ENCODE measurements at places on chromosomes 7 and 10.

GRCh38 chr7:47380325-47381133, 201.4 kb downstream of the TNS3 start:
- no peak for DNase-seq

DNA sequence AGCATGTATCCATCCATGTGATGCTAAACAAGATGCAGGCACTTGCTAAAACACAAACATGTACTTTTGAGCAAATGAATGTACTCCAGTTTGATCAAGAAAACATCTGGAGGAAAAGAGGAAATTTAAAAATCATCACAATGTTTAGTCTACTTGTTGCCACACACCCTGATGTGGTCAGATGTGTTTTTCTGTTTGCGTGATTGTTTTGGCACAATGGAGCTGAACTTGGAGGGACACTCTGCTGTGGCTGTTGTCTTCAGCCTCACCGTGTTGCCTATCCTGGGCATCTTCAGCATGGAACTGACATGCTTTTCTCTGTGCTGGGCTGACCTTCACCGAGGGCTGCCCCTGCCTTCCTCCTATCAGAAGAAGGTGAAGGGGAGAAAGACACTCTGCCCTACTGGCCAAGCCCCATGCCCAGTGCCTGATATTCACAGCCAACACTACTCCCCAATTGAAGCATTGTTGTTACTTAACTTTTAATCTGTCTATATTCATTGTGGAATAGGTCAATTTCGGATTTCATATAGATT, 268.3 kb upstream of the IGFBP3 start:
- no peak for DNase-seq

GRCh38 chr10:56383806-56384205, 22.7 kb upstream of the ZWINT start:
- DNase-seq: no peak

DNA sequence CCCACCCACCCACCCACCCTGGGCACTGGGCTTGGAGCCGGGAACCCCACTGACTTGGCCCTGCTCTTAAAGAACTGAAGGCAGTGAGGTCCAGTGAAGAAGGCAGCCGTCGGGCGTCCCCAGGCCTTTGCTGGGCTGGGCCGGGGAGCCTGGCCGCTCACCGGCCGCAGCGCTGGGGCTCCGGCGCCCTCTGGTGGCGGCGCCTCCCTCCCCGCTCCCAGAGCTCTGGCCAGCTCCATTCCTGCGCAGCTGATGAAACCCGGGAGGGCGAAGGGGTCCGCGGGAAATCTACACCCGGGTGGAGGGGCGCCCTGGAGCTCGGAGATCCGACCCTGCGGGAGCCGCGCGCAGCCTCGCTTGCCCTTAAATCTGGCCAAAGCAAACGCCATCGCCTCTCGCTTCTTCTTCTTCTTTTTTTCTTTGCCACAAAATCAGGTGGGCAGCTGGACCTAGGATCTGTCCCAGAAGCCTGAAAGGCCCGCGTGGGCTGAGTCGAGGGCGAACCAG, 1.7 kb upstream of the CXCL12 start:
- no peak for DNase-seq

DNA sequence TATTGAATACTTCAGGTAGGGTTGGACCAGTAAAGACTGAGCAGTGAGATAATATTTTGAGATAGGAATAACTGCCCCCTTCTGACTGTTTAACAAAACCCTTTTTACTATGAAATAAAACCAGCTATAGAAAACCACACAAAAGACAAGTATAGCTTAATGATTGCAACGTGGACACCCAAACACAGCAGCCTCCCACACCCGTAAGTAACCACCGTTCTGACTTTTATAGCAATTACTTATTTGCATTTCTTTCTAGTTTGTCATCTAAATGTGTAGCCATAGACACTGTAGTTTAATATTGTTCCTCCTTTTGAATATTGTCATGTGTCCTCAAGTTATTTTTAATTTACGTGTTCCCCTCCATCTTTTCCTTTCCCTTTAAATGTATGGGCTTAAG, 42.9 kb upstream of the SYPL1 start:
- DNase-seq: no peak

GRCh38 chr7:96578606-96579005, 131.0 kb downstream of the SEM1 start:
- no peak for DNase-seq

DNA sequence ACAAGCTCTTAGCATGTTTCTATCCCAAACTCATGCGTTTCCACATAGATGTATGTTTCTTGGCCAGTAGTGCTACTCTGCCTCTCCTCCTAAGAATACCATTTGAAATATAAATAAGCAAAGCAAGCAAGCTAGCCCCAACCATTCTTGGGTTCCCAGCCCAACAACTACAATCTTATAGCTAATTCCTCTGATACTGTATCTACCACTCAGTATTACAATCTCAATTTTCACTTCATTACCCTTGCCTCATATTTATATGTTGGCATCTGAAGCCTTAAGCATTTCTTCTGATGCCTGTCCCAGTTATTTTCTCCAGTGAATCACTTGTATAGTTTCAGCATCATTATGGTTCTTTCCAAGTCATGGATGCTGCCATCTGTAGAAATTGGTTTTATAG, 181.1 kb downstream of the ST7 start:
- DNase-seq: no peak

- no peak for DNase-seq
Observed at GRCh38 chr10:7334642-7334964, 76.2 kb downstream of the SFMBT2 start.

DNA sequence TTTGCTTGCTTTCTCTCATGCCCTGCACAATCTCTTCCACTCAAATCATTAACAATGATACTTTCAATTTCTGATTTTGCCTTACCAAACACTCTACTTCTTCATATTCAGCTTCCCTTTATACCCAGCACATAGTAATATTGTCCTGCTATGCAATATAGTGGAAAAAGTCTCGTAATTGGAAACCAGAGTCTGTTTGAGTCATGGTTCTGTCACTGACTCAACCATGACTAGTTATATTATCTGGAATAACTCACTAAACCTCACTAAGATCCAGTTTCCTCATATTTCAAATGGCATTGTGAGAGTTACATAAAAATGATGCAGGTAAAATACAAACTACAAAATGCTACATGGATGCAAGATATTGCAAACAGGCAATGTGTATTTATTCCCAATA, 98.5 kb upstream of the LRRTM3 start:
- DNase-seq: no peak

- DNase-seq: no peak
Observed at GRCh38 chr7:27159266-27160144, 3.0 kb upstream of the HOXA7 start.

DNA sequence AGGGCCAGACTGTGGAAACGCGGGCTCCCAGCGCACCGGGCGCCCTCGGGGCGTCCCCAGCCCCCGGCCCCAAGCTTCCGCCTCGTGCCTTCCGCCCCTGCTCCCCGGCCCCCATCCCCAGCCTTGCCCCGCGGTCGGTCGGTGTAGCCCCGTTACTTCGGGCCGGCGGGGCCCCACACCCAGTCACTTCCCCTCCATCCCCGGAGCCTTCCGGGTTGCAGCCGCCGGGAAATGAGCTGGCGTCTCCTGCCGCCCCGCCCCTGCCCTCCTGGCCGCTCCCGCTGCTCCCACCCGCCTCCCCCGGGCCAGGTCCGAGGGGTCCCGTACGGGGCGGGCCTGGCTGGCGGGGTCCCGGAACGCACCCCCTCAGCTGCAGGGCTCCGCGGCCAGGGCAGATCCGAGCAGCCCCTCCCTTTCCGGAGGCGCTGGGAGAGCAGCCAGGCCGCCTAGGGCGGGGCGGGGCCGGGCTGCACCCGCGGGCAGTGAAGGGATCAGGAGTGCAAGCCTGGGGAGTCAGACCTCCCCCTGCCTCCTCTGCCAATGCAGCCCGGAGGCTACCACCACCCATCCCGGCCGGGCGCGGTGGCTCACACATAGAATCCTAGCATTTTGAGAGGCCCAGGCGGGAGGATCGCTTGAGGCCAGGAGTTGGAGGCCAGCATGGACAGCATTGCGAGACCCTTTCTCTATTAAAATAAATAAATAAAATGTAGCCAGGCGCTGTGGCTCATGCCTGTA, 709 bp downstream of the ARPC1B start:
- DNase-seq: peak; percentile 59

DNA sequence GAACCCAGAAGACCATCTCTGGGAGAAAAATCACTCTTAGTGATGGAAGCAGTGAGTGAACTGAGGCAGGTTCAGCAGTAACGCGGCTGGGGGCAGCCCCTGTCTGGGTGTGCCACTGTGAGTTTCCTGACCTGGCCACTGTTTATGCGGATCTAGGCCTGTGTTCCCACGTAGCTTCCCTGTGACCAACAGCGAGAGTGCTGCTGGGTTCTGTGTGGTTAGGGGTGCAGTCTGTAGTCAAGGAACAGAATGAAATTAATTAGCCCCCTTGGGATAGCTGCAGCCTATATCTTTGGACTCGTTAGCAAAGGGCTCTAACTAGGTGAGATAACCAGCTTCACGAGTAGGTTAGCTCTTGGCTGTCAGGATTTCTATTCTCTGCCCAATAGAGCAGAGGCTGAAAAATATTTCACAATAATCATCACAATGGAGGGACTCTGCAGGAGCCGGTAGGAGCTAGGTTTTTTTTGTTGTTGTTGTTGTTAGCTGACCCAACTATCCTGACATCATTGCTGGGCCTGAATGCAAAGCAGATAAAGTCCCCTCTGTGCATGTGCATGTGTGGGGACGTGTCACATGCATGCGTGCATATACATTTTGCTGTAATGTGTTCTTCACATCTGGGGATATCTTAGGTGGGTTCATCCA, 164.9 kb downstream of the TMEM178B start:
- no peak for DNase-seq

DNA sequence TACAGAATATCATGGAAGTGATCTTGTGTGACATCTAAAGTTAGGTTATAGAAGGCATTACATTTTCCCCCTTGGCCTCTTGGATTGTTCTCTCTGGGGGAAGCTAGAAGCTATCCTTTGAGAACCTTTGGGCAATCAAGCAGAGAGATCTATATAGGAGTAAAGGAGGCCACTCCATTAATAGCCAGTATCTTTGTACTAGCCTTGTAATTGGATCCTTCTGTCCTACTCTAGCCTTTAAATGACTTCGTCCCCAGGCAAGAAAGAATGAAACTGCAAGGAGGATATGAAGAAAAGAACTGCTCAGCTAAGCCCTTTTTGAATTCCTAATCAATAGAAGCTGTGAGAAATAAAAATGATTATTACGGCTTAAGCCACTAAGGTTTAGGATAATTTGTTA, 230.9 kb downstream of the AGMO start:
- no peak for DNase-seq

DNA sequence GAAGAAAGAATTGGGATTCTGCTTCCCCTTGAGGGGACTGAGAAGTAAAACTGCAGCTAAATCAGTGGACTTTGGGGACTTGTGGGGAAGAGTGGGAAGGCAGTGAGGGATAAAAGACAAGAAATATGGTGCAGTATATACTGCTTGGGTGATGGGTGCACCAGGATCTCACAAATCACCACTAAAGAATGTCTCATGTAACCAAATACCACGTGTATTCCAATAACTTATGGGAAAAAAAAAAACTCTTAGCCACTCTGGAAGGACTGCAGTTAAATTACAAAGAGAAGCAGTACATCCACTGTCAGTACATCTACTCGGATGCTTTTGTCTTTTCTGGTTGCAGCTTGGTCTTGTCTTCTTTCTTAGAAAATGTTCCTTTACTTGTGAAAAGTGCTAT, 27.4 kb upstream of the GOT1 start:
- DNase-seq: no peak

GRCh38 chr7:15555381-15555859, 6.4 kb downstream of the AGMO start:
- DNase-seq: no peak

DNA sequence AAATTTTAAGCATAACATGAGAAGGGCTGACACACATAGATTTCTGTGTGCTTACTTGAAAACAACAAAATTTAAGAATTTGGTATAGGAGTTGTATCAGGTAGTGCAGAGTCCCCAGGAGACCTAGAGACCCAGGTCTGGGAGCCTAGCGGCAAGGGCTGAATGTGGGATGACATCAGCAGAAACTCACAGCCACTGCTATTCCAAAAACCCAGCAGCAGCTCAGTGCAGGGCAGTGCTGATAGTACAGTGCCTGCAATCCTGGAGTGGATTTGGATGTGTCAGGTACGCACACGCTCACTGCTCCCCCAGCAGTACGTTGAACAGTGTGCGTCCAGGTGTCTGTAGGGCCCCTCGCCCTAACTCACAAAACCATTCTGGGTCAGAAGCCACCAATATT, 87.1 kb downstream of the EGFR start:
- DNase-seq: no peak

GRCh38 chr10:122062831-122063674, 74.1 kb downstream of the TACC2 start:
- DNase-seq: no peak

GRCh38 chr7:469563-469961, 50.1 kb downstream of the PDGFA start:
- DNase-seq: no peak

DNA sequence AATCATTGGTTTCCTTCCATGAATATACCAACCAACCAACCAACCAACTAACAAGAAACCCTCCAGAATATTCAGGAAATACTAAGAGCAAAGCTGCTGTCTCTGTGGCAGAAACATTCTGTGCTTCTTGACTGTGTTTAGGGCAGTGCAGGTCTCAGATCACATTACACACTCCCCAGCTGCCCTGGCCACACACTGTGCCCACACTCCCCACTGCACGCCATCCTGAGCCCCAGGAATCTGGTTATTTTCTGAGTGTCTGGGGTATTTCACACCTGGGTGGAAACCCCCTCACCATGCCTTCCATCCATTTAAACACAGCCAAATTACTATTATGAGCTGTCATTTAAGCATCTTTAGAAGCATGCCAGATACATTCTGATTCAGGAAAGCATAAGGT, 183.7 kb upstream of the ANK3 start:
- DNase-seq: no peak

DNA sequence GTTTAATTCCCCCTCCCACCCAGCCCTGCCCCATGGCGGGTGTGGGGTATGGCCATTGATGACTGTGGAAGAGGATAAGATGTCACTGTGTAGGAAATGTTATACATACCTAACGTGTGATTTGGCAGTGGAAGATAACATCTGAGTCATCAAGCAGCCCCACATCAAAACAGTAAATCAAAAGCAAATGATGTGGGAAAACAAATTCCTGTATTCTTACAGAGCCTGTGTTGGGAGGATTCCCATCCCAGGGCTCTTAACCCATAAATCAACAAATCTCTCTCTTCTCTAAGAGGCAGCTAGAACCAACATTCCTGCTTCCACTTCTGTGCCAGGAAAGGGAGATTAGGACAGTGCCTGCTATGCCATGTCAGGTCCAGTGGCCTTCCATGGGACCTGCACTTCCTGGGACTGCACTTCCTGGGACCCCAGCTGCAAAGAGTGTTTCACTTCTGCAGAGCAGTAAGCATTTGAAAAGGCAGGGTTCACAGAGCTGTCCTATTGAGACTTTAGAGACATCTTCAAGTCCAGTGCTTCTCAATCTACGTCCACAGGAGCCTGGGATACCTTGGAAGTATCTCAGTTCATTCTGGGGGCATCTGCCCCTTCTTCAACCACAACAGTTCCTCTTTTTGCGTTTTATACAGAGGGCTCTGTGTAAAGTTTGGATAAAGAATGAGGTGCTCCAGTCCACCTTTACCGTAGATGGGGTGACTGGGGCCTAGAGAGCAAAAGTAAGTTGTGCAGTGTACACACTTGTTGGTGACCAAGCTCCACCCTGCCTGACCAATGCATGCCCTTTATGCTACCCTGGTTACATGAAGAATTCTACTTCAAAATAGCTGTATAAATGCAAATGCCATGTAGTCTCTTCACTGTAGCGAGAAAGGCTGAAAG, 45.7 kb downstream of the ATXN7L1 start:
- DNase-seq: no peak

GRCh38 chr7:145265180-145265579, 429.3 kb upstream of the TPK1 start:
- no peak for DNase-seq

GRCh38 chr10:121436630-121437341, 161.5 kb downstream of the FGFR2 start:
- DNase-seq: no peak

Data from T-helper 2 cell (primary cell).